Stimulated activated CD8-positive, alpha-beta memory T cell treated with anti-CD3 and anti-CD28 coated beads, Interleukin-7, amount 100 ng/mL, for 4 hours (primary cell): ENCODE measurements at places on chromosomes 11 and 22.

- DNase-seq = no peak
These were observed 54.2 kb upstream of the PDE3B start for GRCh38 chr11:14589421-14589820.

DNA sequence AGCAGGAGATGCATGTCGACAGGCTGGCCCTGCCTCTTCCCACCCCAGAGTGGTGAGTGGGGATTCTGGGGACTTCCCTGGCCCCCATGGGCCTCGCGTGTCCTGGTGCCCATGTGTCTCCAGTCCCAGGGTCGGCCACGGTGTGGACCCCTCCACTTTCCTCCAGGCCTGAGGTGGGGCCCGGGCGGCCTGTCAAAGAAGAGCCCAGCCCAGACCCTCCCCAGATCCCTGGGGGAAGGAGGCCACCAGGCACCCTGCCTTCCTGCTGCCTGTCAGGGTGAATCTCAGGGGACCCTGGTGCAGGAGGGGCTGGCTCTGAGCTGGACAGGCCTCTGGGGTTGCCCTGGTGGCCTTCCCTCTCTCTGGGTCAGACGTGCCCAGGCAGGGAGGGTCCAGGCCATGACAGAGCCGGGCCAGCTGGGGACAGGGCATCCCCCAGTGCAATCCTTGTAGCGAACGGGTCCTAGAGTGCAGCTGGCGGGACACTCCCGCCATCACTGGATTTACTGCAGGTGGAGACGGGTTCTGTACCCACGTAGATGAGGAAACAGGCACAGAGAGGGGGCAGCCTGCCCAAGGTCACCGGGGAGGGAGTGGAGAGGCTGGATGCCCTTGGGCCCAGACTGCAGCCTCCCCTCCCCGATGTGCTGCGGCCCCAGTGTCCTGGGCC lies 13.5 kb upstream of the MUC6 start:
- DNase-seq = no peak

- DNase-seq = no peak
These were observed 57.6 kb upstream of the FTH1 start for GRCh38 chr11:62024936-62025486.

- no peak for DNase-seq
These were observed 2.7 kb downstream of the RNH1 start for GRCh38 chr11:504053-504993.

- DNase-seq = no peak
These were observed 29.6 kb upstream of the MMP20 start for GRCh38 chr11:102654761-102655160.
